ENCODE measurements at places on chromosomes 1 and 21.
A peak's percentile ranks its signal among the peaks of the same experiment; 100 is the strongest.

DNA sequence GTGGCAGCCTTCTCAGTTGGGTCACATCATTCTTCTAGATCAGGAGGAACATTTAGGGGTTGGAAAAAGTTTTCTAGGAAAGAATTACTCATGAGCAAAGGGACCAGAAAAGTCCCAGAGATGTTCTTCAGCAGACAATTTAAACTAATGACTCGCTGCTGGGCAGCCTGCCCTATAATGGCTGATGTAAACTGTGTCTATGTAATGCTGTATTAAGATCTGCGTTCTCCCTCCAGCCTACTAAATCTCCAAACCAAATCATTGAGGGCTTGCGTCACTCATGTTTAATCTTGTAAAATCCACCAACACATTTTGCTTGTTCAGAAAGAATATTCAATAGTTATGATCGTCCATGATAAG, 92.1 kb downstream of the LRRC8C start:
- no peak for DNase-seq

GRCh38 chr1:78141531-78142231, 95.9 kb downstream of the GIPC2 start:
- no peak for DNase-seq

DNA sequence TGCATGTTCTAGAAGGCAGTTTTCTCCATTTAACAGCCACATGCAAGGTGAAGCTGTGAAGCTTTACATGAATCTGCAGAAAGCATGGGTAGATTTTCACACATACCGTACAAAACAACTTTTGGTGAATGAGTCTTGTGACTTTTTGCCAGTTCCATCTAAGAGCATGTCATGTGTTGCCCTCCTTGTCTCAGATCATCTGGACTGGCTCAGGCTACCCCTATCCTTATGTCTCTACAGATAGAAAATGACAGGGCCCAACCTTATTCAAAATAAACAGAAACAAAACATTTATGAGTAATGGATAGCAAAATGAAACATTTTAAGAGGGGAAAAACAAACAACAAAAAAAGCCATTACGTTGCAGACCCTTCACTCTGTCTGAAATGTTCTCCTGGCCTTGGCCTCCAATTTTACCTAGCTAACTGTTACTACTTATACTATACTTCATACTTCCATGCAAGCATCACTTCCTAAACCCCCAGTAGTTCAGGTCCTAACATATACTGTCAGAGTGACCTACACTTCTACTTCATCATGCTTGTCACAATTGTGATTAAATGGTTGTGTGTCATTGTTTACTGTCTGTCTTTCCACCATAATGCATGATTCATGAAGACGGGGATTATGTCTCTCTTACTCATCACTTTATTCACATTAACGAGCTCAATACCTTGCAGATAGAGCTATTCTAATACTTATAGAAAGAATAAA, 39.0 kb downstream of the LRRC8C start:
- no peak for DNase-seq

GRCh38 chr21:26449161-26449560, 123.9 kb downstream of the CYYR1 start:
- DNase-seq, result no peak

DNA sequence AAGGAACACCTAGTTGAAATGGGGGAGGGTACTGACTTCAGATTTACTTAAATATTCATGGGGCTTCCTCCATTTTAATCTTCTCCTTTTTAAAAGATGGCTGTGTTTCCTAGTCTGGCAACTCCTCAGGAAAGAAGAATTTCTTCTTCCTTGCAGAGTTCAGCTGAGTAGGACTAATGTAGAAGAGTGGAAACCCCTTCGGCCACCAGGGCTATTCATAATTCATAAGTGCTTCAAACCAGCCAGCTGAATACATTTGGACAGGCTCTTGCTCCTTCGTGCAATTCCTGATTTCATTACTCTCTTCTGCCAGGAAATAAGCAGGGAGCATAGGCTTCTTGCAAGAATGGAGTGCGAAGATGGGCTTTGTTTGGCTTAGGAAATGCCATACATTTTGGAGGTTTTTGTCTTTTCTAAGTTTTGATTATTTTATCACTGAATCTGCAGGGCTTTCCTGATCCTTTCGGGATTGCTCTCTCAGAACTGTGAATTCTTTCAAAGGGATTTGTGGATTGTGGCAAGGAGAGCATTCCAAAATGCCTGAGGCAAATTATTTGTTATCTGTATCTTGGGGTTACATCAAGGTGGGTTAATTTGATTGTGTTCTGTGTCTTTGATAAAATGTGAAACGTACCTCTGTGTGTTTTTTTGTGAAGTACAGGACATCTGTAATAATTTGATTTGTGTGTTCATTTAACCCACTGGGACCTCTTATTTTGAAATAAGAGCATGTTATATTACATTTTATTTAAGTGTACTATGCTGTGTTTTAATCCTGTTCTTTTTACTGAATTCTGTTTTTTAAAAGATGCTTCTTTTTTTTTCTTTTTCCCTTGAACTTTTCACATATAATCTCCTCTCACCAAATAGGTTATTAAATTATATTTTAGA, 179.4 kb upstream of the SGIP1 start:
- no peak for DNase-seq

DNA sequence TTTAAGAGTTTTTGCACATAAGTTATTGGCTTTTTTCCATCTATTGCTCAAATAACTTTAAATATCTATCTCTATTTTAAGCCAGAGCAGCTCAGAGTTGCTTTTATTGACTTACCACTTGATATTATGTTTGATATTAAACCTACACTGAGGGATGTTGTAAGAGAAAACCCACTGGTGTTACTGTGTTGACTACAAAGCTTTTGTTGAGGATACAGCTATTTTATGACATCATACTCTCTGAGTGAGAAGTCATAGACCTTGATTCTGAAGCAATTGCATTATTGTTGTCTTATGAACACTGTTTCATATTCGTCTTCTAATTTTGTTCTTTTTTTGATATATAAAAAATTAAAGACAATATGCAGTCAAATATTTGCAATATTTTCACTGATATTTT, 560.4 kb downstream of the PTBP2 start:
- no peak for DNase-seq

DNA sequence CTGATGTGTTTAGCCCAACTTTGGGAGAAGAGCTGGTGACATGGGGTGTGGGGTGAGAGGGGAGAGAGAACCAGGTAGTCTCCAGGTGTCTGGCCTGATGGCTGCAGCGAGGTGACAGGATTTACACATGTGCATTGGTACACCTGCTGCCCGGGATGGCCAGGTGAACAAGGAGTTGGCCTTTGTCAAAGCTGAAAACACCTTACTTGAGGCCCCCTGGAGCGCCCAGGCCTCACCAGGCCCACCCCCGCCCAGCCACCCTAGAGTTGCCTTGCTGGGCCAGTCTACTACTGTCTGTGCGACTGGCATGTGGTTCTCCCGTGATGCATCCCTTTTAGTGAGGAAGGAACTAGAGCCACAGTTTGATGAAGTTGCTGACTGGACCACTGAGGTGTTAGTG, 90.5 kb downstream of the ADARB1 start:
- DNase-seq, result no peak

DNA sequence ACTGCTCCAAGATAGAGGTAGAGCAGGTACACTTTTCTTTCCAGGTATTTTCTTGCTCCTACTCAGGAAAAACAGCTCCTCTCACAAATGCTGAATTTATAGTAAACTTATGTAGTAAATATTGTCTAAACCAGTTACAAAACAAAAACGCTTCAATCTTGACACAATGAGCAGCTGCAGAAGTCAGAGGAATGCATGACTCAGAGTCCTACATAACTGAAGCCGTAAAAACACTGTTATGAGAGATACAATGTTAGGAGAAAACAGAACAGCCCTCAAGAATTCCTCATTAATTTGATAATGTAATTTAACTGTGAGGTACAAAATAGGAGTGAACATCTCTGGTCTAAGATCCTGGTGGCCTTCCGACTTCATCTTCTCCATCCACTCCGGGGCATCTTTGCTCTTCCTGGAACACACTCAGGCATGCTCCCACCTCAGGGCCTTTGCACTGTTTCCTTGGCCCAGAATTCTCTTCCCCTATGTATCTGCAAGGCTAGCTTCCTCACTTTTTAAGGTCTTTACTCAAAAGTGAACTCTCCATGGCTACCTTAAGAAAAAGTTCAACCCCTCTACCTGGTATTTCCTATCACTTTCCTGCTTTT, 138.5 kb downstream of the SLC45A1 start:
- DNase-seq, result no peak

GRCh38 chr1:91764471-91765115, 121.4 kb downstream of the TGFBR3 start:
- DNase-seq, result no peak

DNA sequence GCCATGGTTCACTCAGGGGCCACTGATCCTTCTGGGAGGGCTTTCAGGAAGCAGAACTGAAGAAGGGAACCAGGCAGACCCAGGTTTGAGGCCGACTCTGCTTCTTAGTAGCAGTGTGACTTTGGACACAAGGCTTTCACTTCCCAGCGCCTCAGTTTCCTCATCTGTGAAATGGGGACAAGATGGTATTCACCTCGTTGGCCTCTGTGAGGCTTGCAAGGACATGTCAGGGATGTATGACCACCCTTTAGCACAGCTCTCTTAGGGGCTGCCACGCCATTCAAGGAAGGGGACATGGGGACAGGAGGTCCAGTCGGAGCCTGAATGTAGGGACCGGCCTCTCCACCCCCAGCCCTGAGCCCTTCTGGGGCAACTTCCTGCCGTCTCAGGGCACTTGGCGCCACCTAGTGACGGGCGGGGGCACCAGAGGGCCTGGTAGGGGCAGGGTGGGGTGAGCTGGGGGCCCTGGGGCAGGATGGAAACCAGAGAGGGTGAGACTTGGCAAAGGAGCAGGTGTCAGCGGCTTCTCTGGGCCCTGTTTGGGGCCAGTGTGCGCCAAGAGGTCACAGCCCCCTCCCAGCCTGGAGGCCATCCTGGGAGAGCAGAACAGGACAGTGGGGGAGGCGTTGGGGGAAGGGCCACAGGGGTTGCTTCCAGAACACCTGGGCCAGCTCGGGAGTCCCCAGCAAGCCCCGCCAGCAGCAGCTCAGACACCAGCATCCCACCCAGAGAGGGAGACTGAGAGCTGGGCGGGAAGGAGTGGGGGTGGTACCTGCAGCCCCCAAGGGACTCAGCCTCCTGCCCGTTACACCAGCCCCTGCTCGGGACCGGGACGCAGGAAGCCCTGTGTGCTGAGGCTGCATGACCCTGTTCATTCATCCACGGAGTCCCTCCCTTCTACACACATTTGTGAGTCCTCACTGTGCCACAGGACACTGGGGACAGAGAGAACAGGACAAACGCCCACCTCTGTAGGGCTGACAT, 102.5 kb upstream of the TARDBP start:
- peak; percentile 70 for DNase-seq

GRCh38 chr1:102800406-102800805, 307.9 kb downstream of the COL11A1 start:
- DNase-seq, result no peak

GRCh38 chr1:223810586-223810985, 35.2 kb downstream of the TP53BP2 start:
- no peak for DNase-seq

DNA sequence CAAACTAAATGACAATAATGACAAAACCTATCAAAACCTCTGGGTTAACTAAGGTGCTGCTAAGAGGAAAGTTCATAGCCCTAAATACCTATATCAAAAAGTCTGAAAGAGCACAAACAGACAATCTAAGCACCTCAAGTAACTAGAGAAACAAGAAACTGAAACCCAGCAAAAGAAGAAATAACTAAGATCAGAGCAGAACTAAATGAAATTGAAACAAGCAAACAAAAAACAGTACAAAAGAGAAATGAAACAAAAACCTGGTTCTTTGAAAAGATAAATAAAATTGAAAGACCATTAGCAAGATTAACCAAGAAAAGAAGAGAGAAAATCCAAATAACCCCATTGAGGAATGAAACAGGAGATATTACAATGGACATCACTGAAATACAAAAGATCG, 44.8 kb upstream of the KIAA0040 start:
- no peak for DNase-seq

DNA sequence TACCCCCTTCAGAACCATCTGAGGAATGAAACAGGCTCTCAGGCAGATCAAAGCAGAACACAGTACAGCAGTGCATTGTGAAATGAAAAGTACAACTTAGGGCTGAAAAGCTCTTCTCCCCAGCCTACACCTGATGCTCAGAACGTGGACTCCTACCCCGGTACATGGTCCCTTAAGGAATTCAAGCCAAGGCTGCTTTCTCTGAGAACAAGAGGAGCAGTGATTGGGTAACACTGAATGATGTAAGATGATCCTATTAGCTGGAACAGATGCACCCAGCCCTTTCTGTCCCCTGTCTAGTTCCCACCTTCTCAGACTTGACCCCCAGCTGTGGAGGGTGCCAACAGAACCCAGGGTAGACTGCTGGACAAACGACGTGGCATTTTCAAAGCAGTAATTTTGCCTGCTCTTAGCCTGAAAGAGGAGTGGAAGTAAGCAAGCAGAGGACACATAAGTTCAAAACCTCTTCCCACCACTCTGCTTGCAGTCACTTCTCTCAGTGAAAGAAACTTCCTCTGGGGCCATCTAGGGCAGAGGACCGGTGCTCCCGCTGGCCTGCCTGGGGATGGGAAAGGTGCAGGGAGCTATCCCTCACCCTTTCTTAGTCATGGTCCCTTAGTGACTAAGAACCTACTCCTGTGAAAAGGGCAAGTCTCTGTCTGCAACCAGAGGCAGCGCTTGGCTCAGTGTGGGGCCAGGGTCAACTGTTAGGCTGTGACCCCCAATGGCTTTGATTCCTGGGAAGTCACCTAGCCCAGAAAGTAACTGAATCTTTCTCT, 72.7 kb downstream of the TRABD2B start:
- DNase-seq, result no peak

- DNase-seq, result no peak
Observed at GRCh38 chr1:226310245-226310540, 1.2 kb upstream of the LIN9 start.

DNA sequence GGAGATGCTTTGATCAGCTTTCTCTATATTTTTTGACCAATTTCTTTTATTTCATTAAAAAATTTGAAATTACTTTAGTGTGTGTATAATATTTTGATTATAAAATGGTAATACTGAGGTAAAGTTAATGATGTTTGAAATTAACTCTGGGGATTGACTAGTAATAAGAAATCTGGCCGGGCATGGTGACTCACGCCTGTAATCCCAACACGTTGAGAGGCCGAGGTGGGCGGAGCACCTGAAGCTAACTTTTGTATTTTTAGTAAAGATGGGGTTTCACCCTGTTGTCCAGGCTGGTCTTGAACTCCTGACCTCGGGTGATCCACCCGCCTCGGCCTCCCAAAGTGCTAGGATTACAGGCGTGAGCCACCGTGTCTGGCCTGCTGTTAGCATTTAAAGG, 17.5 kb downstream of the SCP2 start:
- DNase-seq, result no peak

- no peak for DNase-seq
Observed at GRCh38 chr1:26782521-26783212, 5.1 kb upstream of the PIGV start.

- no peak for DNase-seq
Observed at GRCh38 chr1:156795374-156795733, 21.3 kb downstream of the SH2D2A start.

GRCh38 chr1:117146575-117147340, 25.2 kb upstream of the TRIM45 start:
- no peak for DNase-seq

- DNase-seq, result no peak
Observed at GRCh38 chr1:101907264-101907663, 89.5 kb downstream of the OLFM3 start.

All from activated naive CD8-positive, alpha-beta T cell treated with anti-CD3 and anti-CD28 coated beads, Interleukin-2, amount 50 U/mL, for 16 hours (primary cell).